ENCODE measurements at places on chromosomes 2 and 18.

- no peak for DNase-seq
Measured at GRCh38 chr18:24791751-24792545, 331.5 kb downstream of the HRH4 start.

GRCh38 chr18:77262643-77263465 lies 13.2 kb downstream of the GALR1 start:
- no peak for DNase-seq

DNA sequence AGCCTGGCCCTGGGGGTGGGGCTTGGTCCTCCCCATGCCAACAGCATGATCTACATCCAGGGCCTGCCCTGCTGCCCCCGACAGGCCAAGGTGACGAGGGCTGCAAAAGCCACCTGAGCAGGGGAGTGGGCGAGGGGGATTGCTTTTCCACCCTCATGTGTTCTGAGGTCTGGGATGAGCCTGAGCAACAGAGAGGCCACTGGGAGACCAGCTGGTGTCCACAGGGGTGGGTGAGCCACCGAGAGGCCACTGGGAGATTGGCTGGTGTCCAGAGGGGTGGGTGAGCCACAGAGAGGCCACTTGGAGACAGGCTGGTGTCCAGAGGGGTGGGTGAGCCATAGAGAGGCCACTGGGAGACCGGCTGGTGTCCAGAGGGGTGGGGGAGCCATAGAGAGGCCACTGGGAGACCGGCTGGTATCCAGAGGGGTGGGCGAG lies 147.4 kb upstream of the GPC1 start:
- no peak for DNase-seq

DNA sequence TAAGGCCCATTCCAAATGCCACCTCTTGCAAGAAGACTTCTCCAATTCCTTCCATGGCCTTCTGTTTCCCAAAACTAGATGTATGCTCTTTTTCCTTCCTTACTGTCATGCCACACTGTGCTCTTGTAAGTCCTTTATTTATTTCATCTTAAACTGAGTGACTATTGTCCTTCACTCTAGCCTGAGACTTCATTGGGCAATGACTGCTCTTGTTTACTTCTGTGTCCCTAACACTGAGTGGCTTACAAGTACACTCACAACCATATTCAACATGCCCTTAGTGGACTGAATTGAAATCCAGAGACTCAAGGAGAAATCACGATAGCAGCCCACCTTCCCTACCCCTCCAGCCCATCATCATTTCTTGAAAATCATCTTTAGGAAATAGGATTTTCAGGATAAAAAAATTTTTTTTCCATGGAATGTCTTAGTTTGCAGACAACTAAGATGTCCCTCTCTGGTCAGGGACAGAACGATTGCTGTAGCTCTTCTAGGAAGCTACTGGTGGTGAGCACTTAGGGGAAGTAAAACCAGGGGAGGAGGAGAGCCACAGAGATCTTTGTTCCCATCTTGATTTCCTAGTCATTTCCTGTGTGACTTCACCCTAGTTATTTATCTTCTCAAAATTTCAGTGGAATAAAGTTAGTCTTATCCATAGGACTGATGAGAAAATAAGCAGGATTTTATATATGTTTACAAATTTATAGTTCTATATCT lies 80.7 kb downstream of the CYRIA start:
- DNase-seq = no peak

DNA sequence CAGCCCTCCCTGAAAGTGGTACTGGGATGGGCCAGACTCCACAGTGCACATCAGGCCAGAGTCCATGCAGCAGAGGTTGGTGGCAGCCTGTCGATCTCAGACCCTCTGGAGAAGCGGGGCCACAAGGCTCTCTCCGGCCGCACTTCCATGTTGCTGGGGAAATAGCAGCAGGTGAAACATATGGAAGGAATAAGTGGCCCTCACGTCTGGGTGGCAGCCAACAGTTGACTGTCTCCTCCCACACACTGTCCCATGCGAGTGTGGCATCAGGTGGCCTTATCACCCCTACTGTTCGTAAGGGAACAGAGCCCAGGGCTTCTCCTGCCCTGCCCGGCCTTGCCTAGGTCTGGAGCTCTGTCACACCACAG lies 58.1 kb upstream of the FOSL2 start:
- DNase-seq = no peak

GRCh38 chr18:44741085-44741484 lies 60.4 kb downstream of the SETBP1 start:
- DNase-seq = no peak

- no peak for DNase-seq
Measured at GRCh38 chr2:174750923-174751441, 13.3 kb downstream of the CHRNA1 start.

DNA sequence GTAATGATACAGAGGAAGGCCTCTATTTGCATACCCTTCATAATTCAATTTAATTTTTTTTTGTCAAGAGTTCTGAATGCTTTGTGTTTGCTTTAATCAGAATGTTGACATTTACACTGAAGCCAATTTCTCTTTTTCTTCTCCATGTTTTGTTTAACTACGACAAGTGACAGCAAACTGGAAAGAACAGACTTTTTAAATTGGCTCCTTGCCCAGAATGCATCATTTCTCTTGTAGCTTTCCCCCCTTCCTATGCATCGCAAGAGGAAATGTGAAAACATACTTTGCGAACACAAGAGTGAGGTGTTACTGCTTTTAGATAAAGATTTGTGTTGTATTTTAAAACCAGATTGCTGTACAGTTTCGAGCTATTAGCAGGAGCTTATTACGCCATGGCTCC lies 955.2 kb upstream of the CELF4 start:
- no peak for DNase-seq

GRCh38 chr2:185393091-185393490 lies 345.5 kb upstream of the FSIP2 start:
- no peak for DNase-seq

DNA sequence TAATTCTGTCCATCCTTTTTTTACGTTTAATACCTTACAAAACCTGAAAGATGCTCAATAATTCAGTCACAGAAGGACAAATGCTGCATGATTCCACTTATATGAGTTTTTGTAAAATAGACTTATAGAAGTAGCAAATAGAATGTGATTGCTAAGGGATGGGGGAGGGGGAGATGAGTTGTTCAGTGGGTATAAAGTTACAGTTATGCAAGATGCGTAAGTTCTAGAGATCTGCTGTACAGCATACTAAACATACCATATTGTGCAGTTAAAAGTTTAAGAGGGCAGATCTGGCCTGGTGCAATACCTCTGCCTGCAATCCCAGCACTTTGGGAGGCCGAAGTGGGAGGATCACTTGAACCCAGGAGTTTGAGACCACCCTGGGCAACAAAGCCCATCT lies 78.8 kb downstream of the TET3 start:
- DNase-seq = no peak

DNA sequence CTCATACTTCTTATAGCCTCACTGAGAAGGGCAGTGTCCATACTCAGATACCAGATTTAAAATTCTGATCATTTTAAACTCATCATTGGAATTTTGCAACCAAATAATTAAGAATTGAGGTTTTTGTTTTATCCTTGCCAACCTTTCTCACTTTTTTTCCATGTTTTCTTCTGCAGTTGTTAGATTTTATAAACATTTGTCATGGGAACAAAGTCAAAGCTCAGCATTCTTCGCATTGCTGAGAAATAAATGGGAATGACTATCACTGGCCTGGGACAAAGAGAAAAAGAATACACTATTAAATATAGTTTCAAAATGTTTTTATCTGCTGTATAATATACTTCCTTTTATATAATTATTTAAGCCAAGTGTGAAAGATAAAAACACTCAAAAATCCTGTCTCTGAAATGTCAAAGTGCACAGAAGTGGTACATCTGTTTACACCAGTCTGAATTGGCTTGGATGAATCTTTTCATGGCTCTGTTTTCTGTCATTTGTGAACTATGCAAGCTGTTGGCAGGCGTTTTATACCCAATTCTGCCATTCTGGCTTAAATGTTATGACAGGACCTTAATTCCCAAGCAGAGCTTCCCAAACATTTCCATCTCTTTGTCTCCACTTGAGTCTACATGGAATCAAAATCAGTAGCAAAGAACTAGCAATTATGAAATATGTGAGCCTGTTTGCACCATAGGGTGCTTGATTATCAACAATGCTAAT lies 249.3 kb upstream of the SYT4 start:
- DNase-seq = no peak

DNA sequence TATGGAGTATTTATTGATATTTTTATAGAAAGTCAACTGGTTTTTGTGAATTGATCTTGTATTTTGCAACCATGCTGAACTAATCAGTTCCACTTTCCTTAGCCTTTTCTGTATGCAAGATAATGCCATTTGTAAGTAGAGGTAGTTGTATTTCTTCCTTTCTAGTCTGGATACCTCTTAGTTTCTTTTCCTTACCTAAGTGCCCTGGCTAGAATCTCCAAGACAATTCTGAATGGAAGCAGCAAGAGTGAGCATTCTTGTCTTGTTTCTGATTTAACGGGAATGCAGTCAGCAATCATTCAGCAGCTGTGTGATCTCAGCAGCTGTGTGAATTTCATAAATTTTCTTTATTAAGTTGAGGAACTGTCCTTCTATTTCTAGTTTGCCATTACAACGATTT lies 73.4 kb downstream of the NRXN1 start:
- DNase-seq = no peak

GRCh38 chr2:38375696-38376345 lies 1.3 kb downstream of the ATL2 start:
- no peak for DNase-seq

GRCh38 chr2:20178249-20178607 lies 46.7 kb downstream of the SDC1 start:
- DNase-seq = no peak

GRCh38 chr2:67399144-67399543 lies 2.0 kb downstream of the ETAA1 start:
- no peak for DNase-seq

Data from stimulated activated CD8-positive, alpha-beta memory T cell treated with anti-CD3 and anti-CD28 coated beads, Interleukin-15, amount 100 ng/mL, for 24 hours (primary cell).